Lower leg skin (tissue), 4 donors: ENCODE measurements at places on chromosomes 7 and 10.

- no peak for DNase-seq
Measured at GRCh38 chr7:45075355-45075644, 13.5 kb downstream of the NACAD start.

- no peak for DNase-seq
Measured at GRCh38 chr10:90306187-90306586, 551.7 kb downstream of the HTR7 start.

GRCh38 chr10:81541517-81541916, 333.5 kb upstream of the NRG3 start:
- no peak for DNase-seq

GRCh38 chr10:125828311-125828710, 5.0 kb downstream of the BCCIP start:
- no peak for DNase-seq

- no peak for DNase-seq
Measured at GRCh38 chr10:91190876-91191583, 29.4 kb upstream of the PCGF5 start.

- no peak for DNase-seq
Measured at GRCh38 chr7:157497744-157498651, 161.2 kb downstream of the DNAJB6 start.

GRCh38 chr10:82866424-82867020, 991.5 kb downstream of the NRG3 start:
- DNase-seq, result no peak

GRCh38 chr10:24551161-24551560, 172.5 kb downstream of the ARHGAP21 start:
- no peak for DNase-seq

GRCh38 chr10:119026301-119027110, 3.0 kb upstream of the NANOS1 start:
- no peak for DNase-seq

- DNase-seq, result no peak
Measured at GRCh38 chr7:150340024-150340749, 1.2 kb downstream of the RARRES2 start.

DNA sequence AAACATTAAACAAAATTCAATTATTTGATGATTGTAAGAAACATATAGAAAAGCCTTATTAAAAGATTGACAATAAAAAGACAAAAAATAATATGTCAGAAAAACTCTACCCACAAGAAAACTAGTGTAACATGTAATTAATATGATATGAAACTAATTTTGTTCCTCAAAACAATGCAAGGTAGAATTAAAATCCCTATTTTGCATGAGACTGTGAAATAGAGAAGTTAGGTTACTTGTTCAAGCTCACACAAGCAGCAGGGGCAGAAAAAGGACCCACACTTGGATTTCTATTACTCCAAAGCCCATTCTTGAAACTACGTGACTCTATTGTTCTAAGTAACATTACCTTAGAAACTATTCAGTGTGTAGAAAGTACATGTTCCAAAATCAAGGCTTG, 96.4 kb downstream of the KCNMA1 start:
- no peak for DNase-seq
